ENCODE measurements at places on chromosomes 13 and 19. TPM values are rescaled to one million over a fixed set of nuclear protein-coding genes. Genes with fewer than 3 reads are reported as not detected.

Gene MAP2K2
- 76.9 TPM for polyA plus RNA-seq

Gene TDRD12
- 0.04 TPM for polyA plus RNA-seq

Gene LHFPL6
- polyA plus RNA-seq: 69.0 TPM

Gene ZNF724
- polyA plus RNA-seq: 1.0 TPM

- no peak for DNase-seq
Measured at GRCh38 chr13:109166804-109167203, 537.4 kb downstream of the MYO16 start.

- no peak for DNase-seq
Measured at GRCh38 chr13:74795526-74795925, 661.3 kb upstream of the KLF12 start.

DNA sequence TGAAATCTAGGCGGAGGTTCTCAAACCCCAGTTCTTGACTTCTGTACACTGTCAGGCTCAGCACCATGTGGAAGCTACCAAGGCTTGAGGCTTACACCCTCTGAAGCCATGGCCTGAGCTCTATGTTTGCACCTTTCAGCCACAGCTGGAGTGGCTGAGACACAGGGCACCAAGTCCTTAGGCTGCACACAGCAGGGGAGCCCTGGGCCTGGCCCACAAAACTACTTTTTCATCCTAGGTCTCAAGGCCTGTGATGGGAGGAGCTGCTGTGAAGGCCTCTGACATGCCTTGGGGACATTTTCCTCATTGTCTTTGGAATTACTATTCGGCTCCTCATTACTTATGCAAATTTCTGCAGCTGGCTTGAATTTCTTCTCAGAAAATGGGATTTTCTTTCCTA is 503.2 kb upstream of the PCDH20 start:
- no peak for DNase-seq

DNA sequence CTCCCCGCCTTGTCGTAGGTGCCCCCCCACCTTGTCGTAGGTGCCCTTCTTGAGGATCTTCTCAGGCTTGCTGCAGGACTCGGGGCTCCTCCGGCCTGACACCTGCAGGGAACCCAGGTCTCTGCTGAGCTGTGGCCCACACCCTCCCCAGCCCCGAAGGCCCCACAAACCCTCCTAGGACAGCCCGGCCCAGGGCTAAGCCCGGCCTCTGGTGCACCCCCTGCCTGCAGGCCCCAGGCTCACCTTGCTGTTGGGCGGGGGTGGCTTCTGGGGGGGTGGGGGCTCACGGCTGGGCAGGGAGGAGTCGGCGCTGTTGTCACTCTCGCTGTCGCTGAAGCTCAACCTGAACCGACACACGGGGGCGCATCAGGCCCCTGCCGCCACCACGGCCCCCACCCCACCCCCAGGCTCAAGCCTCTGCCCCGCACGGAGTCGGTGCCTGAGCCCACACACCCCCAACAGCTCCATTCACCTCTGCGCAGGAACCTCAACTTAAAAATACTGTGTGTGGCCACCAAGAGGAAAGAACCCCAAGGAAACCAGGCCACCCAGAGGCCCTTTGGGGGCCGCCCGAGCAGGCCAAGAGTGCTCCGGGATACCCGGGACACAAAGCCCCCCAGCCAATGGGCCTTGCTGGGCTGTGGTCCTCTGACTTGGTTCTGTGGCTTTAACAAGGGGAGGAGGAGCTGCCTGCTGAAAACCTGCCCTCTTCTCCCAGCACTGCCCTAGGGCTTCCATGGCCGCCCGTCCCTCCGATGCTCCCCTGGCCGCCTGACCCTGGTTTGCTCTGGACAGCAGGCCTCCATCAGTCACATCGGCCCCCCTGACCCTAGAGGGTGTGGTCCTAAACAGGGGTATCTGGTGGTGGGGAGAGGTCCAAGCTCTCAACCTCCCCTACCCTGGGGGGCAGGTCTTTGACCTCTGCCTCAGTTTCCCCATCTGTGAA is 65.8 kb downstream of the MLLT1 start:
- no peak for DNase-seq
